ENCODE measurements at places on chromosomes 5 and 9. TPM values are rescaled to one million over a fixed set of nuclear protein-coding genes. Genes with fewer than 3 reads are reported as not detected.

- H3K36me3 ChIP-seq: no peaks in the 10 kb centered on the region
- no peaks in the 10 kb centered on the region for H3K4me1 ChIP-seq
- no peak for DNase-seq
- no peak overlapping the region for H3K27ac ChIP-seq
These were observed 69.4 kb upstream of the ENTREP1 start for GRCh38 chr9:69255591-69255990.

GRCh38 chr5:17185773-17186172 lies 31.7 kb upstream of the BASP1 start:
- H3K27me3 ChIP-seq: no peaks in the 10 kb centered on the region
- H3K27ac ChIP-seq: no peak overlapping the region
- H3K36me3 ChIP-seq: no peaks in the 10 kb centered on the region
- no peaks in the 10 kb centered on the region for H3K4me1 ChIP-seq
- no peak for DNase-seq

DNA sequence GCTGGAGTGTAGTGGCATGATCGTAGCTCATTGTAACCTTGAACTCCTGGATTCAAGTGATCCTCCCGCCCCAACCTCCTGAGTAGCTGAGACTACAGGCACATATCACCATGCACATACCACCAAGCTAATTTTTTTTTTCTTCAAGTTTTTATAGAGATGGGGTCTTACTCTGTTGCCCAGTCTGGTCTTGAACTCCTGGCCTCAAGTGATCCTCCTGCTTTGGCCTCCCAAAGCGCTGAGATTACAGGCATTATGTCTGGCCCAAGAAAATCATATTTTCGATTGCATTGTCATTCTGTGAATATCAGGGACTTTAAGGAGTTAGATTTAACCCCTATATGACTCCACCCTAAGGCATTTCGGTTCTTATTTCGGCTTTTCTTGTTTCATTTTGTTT lies 116.6 kb downstream of the VPS13A start:
- no peaks in the 10 kb centered on the region for H3K36me3 ChIP-seq
- H3K27me3 ChIP-seq: no peaks in the 10 kb centered on the region

- H3K36me3 ChIP-seq: peaks cover 28% of the 10 kb centered on the region
- H3K4me1 ChIP-seq: peaks cover 65% of the 10 kb centered on the region
- no peak overlapping the region for H3K4me3 ChIP-seq
- peak; percentile 75 for DNase-seq
These were observed 312 bp downstream of the SET start for GRCh38 chr9:128689293-128689774.

- H3K4me1 ChIP-seq: peaks cover 16% of the 10 kb centered on the region
- no peak for DNase-seq
- H3K4me3 ChIP-seq: no peak overlapping the region
- no peaks in the 10 kb centered on the region for H3K36me3 ChIP-seq
- H3K27me3 ChIP-seq: no peaks in the 10 kb centered on the region
These were observed 165.3 kb downstream of the KDM4C start for GRCh38 chr9:6923086-6923485.

- no peak overlapping the region for H3K27ac ChIP-seq
- H3K4me1 ChIP-seq: no peaks in the 10 kb centered on the region
- H3K27me3 ChIP-seq: no peaks in the 10 kb centered on the region
- DNase-seq: no peak
These were observed 85.7 kb downstream of the IZUMO3 start for GRCh38 chr9:24459953-24460352.

The SMIM33 gene
- polyA plus RNA-seq: 0.94 TPM
